ENCODE measurements at places on chromosomes 12 and 14. TPM values are rescaled to one million over a fixed set of nuclear protein-coding genes. Genes with fewer than 3 reads are reported as not detected.

GRCh38 chr14:71538288-71538687, 393.9 kb upstream of the RGS6 start:
- ATAC-seq, result no peak

- ATAC-seq, result no peak
Observed at GRCh38 chr12:77325511-77326236, 260.3 kb upstream of the E2F7 start.

- ATAC-seq, result no peak
Observed at GRCh38 chr12:83083616-83084015, 396.9 kb downstream of the TMTC2 start.

GRCh38 chr12:75650595-75651341, 139.4 kb upstream of the KRR1 start:
- ATAC-seq, result no peak

GRCh38 chr14:91402771-91403600, 14.6 kb downstream of the CCDC88C start:
- ATAC-seq, result no peak

DNA sequence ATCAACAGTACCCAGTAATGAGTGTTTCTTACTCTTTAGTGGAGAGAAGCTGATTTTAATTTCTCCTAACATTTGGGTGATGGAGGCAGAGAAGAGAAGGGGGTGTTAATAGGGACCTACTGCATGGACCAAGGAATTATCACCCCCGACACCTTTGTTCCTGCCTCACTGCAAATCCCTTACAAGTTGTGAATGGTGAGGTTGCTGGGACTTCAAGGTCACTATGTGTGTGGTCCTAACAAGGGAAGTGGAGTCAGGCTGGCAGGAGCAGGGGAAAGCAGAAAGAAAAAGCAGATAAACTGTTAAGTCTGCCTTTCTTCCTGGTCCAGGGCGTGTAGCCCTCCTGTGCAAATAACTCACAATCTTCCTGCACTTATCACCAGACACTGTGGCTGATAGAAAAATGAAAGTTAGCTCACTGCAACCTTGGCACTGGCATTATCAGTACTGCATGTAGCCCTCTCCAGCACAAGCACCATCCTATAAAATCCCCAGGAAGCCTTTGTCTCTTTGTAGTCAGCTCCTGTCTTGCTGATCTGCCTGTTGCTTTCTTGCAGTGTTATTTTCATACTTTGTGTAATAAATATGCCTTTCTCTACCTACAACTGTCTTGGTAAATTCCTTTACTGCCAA, 112.3 kb upstream of the DNM1L start:
- ATAC-seq, result no peak

- ATAC-seq, result no peak
Observed at GRCh38 chr12:106897082-106897481, 58.6 kb upstream of the TMEM263 start.

- ATAC-seq, result no peak
Observed at GRCh38 chr14:99057576-99058083, 214.4 kb downstream of the BCL11B start.

Gene MYO1H
- 1.0 TPM for total RNA-seq

Gene BRMS1L
- total RNA-seq, result 6.9 TPM

Gene TDRD9
- 0.16 TPM for total RNA-seq

Data from esophagus mucosa (tissue), 1 donor.